ENCODE measurements at places on chromosomes 12 and 14. TPM values are rescaled to one million over a fixed set of nuclear protein-coding genes. Genes with fewer than 3 reads are reported as not detected.

- DNase-seq, result no peak
Measured at GRCh38 chr14:80428671-80429070, 217.4 kb upstream of the DIO2 start.

DNA sequence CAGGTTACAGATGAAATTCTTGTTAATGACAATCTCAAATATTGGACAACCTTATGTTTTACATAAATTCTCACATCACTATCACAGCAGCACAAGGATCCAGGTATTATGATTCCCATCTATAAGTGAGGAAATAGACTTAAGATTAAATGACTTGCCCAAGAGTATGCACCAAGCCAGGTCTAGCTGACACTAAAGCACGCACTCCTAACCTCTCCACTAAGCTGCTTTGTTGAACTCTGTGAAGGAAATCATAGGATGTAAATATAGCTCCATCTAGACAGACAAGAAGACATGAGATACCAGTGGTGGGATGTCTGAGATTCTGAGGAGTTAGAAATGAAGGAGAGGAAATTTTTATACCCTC is 87.9 kb downstream of the PHLDA1 start:
- DNase-seq, result no peak

- no peak for DNase-seq
Measured at GRCh38 chr14:103073367-103073875, 10.6 kb upstream of the LBHD2 start.

KCNA1 gene
- total RNA-seq, result not detected

- no peak for DNase-seq
Measured at GRCh38 chr12:1844661-1845409, 24.5 kb downstream of the LRTM2 start.

DNA sequence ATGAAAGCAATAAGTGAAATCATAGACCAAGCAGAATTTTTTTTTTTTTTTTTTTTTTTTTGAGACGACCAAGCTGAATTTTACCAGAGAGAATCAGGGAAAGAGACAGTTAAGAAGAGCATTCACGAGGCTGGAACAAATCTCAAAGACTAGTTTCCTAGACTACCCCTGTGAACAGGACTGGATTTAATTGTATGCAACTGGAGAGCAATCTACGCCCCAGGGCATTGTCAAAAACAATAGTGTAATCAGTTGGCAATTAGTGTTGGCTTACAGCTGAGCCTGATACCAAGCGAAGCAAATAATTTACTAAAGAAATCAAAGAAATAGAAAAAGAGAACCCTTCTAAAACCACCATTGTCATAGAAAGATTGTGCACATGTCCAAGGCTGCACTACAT is 232.9 kb upstream of the CPNE8 start:
- DNase-seq, result no peak

- peak; percentile 85 for DNase-seq
Measured at GRCh38 chr12:88944397-88944796, 364.1 kb upstream of the KITLG start.

- DNase-seq, result peak; percentile 99
Measured at GRCh38 chr12:50542448-50542847, 37.7 kb downstream of the DIP2B start.

TAS2R14 gene
- total RNA-seq, result 1.2 TPM

- DNase-seq, result no peak
Measured at GRCh38 chr12:42762395-42762925, 172.9 kb upstream of the PRICKLE1 start.

SAMD15 gene
- under 0.01 TPM for total RNA-seq

GRCh38 chr12:109758426-109759420 is 45.1 kb downstream of the FAM222A start:
- no peak for DNase-seq

DNA sequence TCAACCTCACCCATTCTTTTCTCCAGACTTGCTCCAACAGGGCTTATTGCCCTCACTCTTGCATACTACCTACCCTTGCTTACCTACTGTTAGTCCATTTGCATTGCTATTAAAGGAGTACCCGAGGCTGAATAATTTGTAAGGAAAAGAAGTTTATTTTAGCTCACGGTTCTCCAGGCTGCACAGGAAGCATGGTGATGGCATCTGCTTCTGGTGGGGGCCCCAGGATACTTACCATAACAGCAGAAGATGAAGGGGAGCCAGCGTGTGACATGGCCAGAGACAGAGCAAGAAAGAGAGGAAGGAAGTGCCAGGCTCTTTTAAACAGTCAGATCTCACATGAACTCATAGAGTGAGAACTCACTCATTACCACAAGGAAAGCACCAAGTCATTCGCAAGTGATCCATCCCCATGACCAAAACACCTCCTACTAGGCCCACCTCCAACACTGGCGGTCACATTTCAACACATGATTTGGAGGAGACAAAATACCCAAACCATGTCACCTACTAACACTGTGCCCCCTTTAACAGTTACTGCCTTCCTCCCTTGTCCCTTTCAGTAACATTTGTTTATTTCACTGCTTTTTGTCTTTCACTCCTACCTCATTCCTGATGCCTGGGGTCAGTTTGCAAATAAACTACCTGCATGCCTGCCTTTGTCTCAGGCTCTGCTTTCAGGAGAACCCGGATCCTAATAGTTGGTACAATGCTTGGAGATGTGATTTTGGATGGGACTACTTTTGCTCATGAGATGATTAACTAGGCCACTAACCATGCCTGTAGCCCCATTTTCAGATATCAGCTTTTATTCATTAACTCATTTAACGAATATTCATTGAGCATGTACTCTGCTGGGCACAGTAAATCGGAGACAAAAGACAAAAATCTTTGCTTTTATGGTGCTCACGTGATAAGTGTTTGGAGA is 41.6 kb upstream of the CSRP2 start:
- DNase-seq, result no peak
